ENCODE measurements at places on chromosomes 3 and 15. TPM values are rescaled to one million over a fixed set of nuclear protein-coding genes. Genes with fewer than 3 reads are reported as not detected.

Gene CHST2
- total RNA-seq, result 18.5 TPM

Gene PAK6
- 2.0 TPM for total RNA-seq

Gene CLSTN2
- 4.9 TPM for total RNA-seq

Gene HHLA2
- not detected for total RNA-seq

Gene SLCO3A1
- total RNA-seq, result 4.4 TPM

Gene ASB14
- total RNA-seq, result 0.21 TPM

Gene GRAMD1C
- total RNA-seq, result 14.3 TPM

Gene TMEM40
- total RNA-seq, result 2.3 TPM

Gene C3orf49
- not detected for total RNA-seq

GRCh38 chr15:72967811-72968530 is 84.3 kb upstream of the NEO1 start:
- no peak for DNase-seq

DNA sequence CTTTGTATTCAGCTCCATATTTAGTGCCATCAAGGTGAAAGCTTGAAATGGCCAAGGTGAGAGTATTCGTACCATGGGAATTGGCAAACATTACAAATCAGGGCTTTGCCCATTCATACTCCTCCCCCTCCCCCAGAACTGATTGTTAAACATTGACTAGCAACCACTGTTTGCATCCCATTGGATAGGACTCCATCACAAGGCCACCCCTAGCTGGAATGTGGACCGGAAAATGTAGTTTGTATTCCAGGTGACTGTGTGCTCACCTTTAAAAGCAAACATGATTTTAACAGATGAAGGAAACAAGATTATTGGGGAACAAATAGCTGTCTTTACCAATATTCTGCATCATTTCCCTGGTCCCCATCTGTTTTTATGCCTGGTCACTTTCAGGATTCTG is 14.1 kb downstream of the ST3GAL6 start:
- no peak for DNase-seq

GRCh38 chr15:79615754-79616153 is 183.6 kb downstream of the MINAR1 start:
- DNase-seq, result no peak

DNA sequence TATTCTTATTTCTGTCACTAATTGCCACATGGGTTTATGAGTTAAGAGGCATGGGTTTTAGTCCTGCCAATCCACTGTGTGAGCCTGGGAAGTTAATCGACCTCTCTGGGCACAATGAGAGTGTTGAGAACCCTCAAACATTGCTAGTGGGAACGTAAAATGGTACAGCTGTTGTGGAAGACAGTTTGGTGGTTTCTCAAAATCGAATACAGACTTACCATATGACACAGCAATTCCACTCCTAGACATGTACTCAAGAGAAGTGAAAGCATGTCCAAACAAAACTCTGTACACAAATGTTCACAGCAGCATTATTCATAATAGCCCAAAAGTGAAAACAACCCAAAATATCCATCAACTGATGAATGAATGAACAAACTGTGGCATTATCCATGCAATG is 5.7 kb upstream of the GNB5 start:
- no peak for DNase-seq

DNA sequence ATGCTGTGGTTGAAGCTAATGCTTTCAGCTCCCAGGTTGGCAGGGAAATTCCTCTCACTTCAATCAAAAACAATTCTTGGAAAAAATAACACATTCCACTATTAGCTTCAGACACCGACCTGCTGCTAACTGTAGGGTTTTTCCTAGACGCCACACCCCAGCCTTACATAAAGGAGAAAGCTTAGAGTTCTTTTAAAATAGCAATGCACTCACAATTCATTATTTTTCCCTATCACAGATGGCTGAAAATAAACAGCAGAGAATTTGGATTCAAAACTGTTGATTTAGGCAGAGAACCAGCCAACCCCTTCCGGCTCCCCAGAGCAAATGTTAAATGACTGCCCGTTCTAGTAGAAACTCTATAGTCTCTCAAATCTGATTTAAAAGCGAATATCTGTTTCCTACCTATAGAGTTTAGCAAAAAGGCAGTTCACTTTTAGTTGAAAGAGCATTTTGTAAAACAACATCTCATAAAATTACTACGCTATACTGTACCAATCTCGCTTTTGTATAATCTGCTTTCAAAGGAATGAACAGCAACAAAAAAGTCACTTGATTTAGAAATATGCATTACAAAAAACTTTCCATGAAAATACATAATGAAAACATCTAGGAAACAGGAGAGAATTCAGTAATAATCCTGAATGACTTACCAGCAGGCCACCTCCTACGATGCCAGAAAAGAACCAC is 586 bp downstream of the TM4SF1 start:
- DNase-seq, result peak; percentile 40

DNA sequence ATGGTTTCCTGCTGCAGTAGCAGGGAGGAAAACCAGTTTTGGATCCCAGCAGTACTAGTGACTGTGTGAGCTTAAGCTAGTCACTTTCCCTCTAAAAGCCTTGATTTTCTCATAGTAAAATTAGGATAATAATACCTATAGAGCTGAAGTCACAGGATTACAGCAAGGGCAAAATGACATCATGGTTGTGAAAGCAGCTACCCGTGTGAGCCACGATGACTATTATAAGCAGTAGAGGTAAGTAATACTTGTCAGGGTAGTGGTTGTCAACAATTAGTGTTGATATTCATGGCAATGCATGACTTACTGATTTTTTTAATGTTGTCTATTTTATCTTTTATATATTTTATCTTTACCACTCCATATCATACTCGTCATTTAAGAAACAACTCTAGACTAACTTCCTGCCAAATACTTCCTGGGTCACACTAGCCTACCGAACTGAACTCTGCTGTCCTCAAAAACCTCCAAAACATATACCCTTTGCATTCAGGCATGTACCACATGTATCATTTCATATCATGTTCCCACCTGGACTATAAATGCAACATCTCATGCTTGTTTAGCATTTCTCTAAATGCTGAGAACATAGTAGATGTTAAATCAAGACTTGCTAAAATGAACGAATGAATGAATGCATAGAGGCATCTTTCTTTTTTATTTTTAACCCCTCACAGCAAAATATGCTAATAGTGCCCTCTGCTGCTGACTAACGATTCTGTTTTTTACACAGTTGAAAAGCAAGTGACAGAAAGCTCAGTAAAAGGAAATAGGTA is 172.6 kb downstream of the P3H2 start:
- no peak for DNase-seq

DNA sequence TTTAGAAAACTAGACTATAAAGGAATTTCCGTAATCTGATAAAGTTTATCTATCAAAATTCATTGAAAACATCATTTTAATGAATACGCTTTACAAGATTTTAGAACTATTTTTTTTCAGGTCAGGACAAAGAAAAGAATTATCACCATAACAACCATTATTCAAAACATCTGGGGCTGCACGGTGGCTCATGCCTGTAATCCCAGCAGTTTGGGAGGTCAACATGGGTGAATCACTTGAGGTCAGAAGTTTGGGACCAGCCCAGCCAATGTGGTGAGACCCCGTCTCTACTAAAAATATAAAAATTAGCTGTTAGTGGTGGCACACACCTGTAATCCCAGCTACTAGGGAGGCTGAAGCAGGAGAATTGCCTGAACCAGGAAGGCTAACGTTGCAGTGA is 260.4 kb downstream of the WNT5A start:
- no peak for DNase-seq

DNA sequence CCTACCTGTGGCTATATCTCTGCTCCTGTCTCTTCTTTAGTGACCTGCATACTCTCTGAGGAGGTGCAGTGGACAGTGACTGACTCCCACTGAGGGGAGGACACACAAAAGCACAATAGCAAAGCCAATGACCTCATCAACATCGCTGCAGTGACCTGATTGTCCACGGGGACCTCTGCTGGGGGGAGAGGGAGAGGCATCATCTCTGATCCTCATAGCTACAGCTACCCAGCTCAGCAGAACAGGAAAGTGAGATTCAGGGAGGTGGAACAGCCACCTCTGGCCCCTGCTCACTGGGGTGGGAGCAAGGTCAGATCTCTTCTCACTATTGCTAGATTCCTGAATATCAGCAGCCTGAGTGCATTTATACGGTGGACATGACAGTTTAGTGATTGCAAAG is 179.2 kb downstream of the ATP10A start:
- DNase-seq, result no peak

DNA sequence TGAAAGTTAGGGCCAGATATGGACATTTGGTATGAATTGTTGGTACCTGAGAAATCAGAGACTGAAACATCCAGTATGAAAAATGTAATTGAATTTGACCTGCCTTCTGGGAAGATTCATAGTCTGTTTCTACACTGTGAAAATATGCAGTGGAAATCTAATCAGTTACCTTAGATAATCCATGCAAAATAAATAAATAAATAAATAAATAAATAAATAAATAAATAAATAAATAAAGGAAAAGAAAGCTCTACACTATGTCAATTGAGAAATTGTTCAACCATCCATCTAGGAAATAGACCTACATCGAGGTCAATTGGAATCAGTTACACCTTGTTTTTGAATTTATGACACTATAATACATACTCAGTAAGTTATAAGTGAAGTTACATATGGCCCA is 252.3 kb downstream of the VGLL3 start:
- no peak for DNase-seq

- DNase-seq, result no peak
These were observed 192.7 kb downstream of the SUCLG2 start for GRCh38 chr3:67461667-67462142.

GRCh38 chr3:632571-633170 is 436.1 kb downstream of the CHL1 start:
- no peak for DNase-seq

GRCh38 chr15:90230071-90230494 is 3.7 kb downstream of the CIB1 start:
- no peak for DNase-seq

DNA sequence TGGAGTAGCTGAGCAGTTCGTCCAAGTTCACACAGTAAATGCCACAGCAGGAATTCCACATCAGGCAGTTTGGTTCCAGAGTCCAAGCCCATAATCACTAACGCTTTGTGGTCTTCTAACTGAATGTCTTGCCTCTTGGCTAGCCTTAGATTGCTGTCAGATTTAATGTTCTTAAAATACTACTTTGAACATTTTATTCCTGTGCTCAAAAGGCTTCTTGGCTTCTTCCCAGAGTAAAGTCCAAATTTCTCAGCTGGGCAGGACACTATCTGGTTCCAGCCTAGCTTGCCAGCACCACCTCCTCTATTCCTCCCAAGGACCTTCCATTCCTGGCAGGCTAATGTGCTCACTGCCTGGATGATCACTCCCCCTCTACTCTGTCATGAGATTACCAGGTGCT is 256.9 kb downstream of the SQOR start:
- DNase-seq, result peak; percentile 68

GRCh38 chr3:31370681-31371080 is 162.0 kb upstream of the STT3B start:
- DNase-seq, result no peak

- no peak for DNase-seq
These were observed 147.2 kb downstream of the OR4M2 start for GRCh38 chr15:22227411-22228100.

GRCh38 chr3:32791833-32792232 is 26.0 kb upstream of the TRIM71 start:
- peak; percentile 48 for DNase-seq

- no peak for DNase-seq
These were observed 97.8 kb upstream of the TBL1XR1 start for GRCh38 chr3:177295116-177295515.

DNA sequence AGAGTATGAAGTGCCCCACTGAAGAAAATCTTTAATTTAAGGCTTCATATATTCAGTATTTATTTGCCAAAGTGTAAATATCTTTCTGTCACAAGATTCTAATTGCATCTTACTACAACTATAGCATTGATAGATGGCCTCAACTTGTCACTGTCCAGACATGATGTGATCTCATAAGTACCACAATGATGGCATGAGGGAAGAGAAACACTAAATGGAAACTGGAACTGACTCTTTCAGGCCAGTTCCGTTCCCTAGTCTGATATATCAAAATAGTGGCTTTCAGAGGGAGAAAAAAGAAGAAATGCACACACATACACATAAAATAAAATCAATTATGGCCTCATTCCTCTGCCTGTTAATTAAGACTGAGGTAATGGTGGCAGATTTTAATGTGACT is 615.7 kb downstream of the TBL1XR1 start:
- DNase-seq, result no peak

DNA sequence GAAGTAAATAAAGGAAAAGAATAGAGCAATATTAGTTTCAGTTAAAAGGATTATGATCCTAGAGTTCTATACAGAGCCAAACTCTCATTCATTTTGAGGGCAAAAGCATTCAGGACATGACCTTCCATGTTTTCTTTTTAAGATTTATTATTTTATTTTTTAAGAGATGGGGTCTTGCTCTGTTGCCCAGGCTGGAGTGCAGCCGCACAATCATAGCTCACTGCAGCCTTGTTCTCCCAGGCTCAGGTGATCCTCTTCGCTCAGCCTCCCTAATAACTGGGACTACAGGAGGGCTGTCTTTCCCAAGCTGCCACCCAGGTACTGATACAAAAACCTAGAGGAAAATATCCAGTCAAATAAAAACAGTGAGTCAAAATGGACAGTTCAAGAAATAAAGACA is 13.6 kb upstream of the CCDC13 start:
- DNase-seq, result no peak

- no peak for DNase-seq
These were observed 597.3 kb downstream of the ZIC1 start for GRCh38 chr3:148006508-148006907.

GRCh38 chr3:194325424-194326153 is 25.5 kb downstream of the CPN2 start:
- no peak for DNase-seq

DNA sequence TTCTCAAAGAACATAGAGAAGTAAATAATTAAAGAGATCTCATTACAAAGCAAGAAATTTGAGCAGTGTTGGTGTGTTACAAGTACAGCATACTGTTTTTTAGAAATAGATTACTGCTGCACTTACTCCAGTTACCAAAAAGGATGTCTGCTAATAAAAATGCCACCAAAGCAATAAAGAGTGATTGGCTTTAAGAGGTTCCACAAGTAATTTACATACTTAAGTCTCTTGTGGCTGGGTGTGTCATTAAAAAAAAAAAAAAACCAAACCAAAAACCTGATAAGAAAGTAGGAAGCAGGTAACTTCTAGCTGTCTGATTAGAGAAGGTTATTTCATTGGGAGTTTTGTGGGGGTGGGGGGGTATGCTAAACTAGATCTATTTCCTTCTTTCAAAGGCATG is 15.2 kb downstream of the RAB11A start:
- DNase-seq, result no peak

GRCh38 chr15:101504866-101505609 is 15.5 kb upstream of the PCSK6 start:
- DNase-seq, result no peak

DNA sequence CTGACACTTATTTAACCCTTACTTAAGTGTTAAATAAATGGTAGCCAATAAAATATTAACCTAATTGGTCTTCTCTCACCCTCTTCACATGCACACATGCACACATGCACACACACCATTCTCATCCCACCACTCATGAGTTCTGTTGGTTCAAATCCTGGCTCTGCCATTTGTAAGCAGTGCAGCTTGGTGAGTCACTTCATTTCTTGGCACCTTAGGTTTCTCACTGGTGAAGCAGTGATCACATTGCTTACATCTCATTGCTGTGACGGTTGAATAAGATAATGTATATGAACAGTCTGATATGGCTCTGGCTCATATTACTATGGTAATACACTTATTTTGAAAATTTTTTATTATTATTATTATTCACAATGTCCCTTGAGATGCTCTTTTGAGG is 33.8 kb downstream of the RIOX2 start:
- DNase-seq, result no peak

All from urinary bladder (tissue), 4 donors.